ENCODE measurements at places on chromosomes 12 and 14. TPM values are rescaled to one million over a fixed set of nuclear protein-coding genes. Genes with fewer than 3 reads are reported as not detected.

Gene TMEM132D
- total RNA-seq: 0.25 TPM

Gene FGF6
- not detected for total RNA-seq

Gene PIANP
- not detected for total RNA-seq

Gene FCF1
- total RNA-seq: 92.7 TPM

Gene ASPG
- not detected for total RNA-seq

Gene UNC119B
- 43.8 TPM for total RNA-seq

Gene PDE6H
- not detected for total RNA-seq

Gene LRP6
- 10.2 TPM for total RNA-seq

Gene TAS2R46
- not detected for total RNA-seq

Gene PRR4
- total RNA-seq: not detected

Gene FOXN3
- 1.6 TPM for total RNA-seq

Gene FOXG1
- total RNA-seq: 0.03 TPM

Gene RNU4-1
- total RNA-seq: not detected

Gene DIO3
- total RNA-seq: 0.07 TPM

Gene FOS
- total RNA-seq: 1.1 TPM

Gene NANOG
- not detected for total RNA-seq

Gene ENDOU
- total RNA-seq: not detected

Gene SPIC
- total RNA-seq: not detected

Gene FZD10
- total RNA-seq: not detected

Gene GDF3
- not detected for total RNA-seq

Gene SLC2A13
- 0.96 TPM for total RNA-seq

Gene OASL
- 51.1 TPM for total RNA-seq

Gene TAS2R13
- not detected for total RNA-seq

Gene SLCO1A2
- total RNA-seq: not detected

Gene ZNF891
- total RNA-seq: 0.10 TPM

Gene A2ML1
- not detected for total RNA-seq

Gene RASSF8
- 7.3 TPM for total RNA-seq

Gene SLC15A5
- not detected for total RNA-seq

Gene ASIC1
- total RNA-seq: 1.7 TPM

Gene ACSS3
- total RNA-seq: 1.1 TPM

Gene GLIPR1L2
- total RNA-seq: not detected

Gene EPYC
- not detected for total RNA-seq

Gene GZMH
- total RNA-seq: not detected

Gene DDX54
- 82.0 TPM for total RNA-seq

Gene RDH16
- total RNA-seq: not detected

Gene TMEM30B
- total RNA-seq: not detected

Gene NRL
- total RNA-seq: 1.9 TPM

Gene PTPN6
- total RNA-seq: not detected

Gene GAS2L3
- 13.4 TPM for total RNA-seq

Gene C12orf42
- total RNA-seq: not detected

Gene GLT1D1
- 4.2 TPM for total RNA-seq
